ENCODE measurements at places on chromosomes 16 and 17.

DNA sequence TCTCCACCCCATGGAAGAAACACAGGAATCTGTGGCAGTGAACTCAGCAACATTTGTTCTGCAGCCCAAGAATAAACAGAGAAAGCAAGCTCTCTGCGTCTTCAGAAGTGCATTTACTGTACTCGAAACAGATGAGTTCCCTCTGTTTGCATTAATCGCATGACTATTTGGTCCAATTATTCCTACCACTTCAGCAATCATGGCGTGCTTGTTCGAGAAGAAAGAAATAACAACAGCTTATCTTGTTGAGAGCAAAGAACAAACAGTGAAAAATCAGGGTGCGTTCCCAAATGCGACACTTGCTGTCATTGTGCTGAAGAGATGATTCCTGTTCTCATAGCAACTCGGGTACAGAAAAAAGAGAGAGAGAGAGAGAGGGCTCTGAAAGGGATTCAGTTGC is 445.3 kb upstream of the MAF start:
- DNase-seq = peak; percentile 83

- no peak for DNase-seq
Measured at GRCh38 chr16:11603331-11603750, 16.6 kb upstream of the LITAF start.

- DNase-seq = no peak
Measured at GRCh38 chr17:78748730-78749317, 33.2 kb downstream of the CYTH1 start.

DNA sequence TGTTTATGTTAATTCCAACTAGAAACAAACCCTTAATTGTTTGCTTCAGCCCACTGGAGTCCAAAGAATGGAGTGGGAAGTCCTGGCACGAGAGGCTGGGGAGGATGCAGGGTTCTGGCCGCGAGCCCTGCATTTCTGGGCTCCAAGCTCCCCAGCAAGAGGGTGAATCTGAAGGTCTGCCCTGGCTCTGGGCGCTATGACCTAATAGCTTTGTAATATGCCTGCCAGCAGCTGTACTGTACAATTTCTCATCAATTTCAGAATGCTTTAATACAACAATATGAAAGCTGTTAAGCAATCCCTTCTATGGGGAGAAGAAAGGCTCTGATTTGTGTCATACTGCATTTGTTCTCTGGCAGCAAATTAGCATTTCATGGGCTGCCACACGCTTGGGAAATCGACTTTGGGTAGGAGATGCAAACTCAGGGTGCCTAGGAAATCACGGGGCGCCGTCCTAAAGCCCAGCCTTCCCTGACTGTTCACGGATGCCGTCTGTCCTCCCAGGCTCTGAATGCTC is 43.8 kb downstream of the NDEL1 start:
- DNase-seq = no peak

GRCh38 chr17:82592767-82593589 is 55.3 kb downstream of the WDR45B start:
- DNase-seq = no peak

DNA sequence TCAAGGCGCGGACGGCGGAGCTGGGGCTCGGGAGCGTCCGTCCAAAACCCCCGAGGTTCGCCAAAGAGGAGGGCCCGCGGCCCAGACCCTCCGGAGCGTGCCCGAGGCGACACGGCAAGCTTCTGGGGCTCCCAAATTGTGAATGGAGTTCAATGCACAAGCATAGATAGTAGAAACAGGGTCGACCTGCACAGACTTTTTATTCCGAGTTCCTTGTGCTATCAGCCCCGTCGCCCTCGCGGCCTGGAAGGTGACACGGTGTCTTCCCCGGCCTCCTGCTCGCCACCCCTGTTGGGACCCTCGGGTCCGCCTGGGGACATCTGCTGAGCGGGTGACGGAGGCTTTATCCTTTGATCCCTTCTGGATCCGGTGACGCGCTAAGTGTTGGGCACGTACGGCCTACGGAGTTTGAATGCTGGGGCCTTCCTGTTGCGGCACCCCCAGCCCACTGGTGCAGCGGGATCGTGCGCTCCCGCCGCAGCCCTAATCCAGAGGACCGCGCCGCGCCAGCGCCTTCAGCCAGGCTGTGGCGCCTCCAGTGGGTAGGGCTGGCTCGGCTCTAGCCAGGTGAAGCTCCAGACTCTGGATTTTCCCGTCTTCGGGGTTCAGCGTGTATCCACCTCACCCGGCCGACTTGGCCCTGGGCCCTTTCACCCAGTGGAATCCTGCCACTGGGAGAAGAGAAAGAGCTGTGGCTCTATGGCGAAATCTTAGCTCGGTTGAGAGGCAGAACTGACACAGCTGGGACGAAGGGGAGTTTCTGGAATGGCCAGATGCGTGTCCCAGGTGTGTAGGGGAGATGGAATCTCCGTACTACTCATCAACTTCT is 17.0 kb upstream of the NTN1 start:
- DNase-seq = no peak

All from NCI-H187 treated with DMSO at 0.1 percent for 48 hours (cell line).